ENCODE measurements at places on chromosomes 7 and 10.

DNA sequence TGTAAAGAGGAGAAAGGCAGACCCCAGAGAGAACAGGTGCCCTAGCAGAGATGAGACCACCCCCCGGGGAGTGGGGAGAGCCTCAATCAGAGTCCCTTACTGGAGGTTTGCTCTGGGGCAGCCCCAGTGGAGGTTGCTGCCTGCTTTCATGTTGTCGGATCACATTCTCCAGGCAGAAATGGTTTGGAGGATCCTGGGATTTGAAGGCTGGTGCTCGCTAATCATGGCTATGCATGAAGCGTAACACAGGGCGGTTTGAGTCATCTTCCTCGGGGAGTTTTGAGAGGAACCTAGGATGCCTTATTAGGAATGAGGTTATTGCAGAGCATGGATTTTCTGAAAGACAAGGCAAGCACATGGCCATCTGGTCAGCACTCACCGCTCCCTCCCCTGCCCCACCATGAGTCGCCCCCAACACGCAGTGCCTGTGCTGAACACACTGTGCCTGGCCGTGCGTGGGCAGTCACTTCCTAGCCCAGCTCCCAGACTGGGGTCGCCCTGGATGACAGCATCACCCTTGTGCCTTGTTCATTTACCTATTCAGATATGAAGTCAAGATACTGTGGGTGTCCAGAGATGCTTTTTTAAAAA lies 319.9 kb downstream of the DPP6 start:
- DNase-seq: no peak

- no peak for DNase-seq
Measured at GRCh38 chr10:90302758-90303481, 554.9 kb downstream of the HTR7 start.

DNA sequence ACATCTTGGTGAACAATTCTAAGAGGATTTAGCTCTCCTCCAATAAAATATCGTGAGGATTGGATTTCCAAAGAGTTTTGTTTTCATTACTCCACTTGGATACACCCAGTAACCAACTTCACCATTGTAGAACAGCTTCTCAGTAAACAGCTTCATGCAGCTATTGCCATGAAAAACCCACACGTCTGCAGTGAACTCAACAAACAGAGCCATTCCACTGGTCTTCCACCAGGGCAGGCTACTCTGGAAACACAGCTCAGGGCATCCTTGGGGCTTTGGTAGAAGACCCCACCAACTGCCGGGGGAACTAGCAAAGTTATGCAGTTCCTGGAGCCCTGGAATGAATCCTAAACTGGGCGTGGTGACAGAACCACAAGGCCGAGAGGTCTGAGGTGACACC lies 77.4 kb downstream of the CALN1 start:
- DNase-seq: no peak

GRCh38 chr10:125629758-125630376 lies 53.1 kb downstream of the TEX36 start:
- DNase-seq: no peak

DNA sequence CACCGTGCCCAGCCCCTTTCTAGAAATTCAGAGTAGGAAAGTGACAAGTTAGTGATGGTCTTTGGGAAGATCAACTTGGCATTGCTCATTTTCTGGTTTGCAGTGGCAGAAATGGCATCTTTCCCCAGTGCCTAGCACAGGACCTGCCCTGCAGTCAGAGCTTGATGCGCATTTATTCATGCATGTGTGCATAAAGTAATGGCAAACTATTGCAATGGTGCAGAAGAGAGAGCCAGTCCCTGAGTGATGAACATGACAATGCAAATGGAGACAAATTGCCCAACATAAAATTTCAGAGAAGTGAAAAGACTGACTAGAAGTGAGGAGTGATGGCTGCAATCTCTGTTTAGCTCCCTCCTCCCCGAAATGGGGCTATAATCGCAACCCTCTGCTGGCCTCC lies 268.2 kb downstream of the CCSER2 start:
- DNase-seq: no peak

DNA sequence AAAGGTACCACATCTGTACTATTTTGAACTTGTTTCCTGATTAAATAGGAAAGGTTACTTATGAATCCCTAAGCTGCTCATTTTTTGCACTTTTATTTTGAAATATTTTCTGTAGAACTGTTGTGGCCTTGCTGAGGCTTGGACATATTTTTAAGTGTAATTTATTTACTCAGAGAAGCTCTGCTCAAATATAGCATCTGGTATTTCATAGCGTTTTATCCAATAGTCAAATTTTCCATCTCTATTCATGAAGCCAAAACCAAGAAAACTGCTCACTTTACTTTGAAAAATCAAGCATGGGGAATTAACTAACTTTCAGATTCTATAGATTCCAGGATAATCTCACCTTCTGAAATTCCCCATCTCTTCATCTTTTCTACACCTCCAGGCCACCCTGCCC lies 6.6 kb upstream of the FAM3C start:
- no peak for DNase-seq

DNA sequence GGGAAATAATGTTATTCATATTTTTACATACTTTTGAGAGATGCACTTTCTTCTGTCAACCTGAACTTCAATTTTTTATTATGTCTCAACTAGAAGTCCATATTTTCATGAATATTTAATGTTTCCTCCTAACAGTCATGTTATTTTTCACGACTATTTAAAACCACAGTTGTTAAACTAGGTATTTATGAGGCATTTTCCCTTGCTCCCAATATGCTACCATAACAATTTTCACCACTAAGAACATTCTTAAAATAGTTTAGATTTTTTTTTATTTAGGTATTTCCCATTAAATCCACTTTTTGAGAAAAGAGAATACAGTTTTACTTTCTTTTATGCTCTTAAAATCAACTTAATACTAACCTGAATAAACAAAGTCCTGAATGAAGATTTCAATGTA lies 89.4 kb downstream of the JAZF1 start:
- DNase-seq: no peak

GRCh38 chr7:48381571-48381970 lies 210.3 kb downstream of the ABCA13 start:
- DNase-seq: no peak

DNA sequence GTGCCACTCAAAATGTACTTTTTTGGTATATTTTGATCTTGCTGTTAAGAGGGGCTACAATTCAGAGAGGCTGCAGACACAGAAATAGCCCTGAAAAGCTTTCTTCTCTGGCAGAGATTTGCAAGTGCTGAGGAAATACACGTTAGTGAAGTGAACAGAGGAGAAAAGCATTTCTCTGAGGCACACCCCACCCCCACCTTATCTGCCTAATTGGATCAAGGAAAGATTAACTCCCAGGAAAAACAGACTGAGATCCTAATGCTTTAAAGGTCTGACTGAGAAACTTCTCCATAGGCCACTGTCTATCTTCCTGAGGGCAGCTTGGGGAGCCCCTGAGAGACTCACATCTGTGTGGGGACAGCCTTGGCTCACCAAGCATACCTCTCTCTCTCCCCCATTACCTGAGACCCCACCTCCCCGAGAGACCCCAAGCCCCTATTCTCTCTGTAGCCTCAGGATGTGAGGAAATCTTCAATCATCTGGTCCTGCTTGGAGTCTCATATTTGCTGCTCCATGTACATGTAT lies 14.8 kb upstream of the AKR1C3 start:
- no peak for DNase-seq

DNA sequence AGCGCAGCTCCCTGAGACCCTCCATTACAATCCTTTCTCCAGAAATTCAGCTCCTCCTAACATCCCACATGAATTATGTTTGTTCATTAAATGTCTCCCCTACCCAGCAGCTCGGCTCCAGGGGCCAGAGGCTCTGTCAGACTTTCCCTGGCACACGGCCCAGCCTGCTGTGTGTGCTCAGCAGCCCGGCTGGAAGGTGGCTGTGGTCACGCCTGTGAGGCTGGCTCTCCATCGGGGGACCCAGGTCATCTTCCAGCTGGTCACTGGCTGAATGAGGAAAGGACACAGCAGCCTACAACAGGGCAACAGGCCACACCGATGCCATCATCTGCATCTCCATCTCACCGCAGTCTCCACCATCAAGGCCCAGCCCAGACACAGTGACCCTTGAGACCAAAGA lies 219.8 kb downstream of the MAD1L1 start:
- no peak for DNase-seq

- no peak for DNase-seq
Measured at GRCh38 chr7:142338633-142339501, 81.0 kb upstream of the PRSS58 start.

DNA sequence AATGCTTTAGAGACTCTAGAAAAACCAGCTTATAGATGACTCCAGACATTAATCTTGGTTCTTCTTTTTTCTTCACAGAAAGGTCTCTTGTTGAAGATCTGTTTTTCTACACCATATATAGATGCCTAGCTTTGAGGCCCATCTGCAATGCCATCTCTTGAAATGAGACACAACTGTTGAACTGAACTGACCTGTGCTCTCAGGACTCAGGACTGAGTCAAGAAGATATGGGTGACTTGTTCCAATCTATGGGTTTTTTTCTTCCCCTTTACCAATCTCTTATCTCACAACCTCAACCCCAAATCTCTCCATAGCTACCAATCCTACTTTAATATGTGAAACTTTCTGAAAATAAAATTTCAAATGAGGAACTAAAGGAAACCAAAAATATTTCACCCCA lies 194.7 kb downstream of the SNX13 start:
- no peak for DNase-seq

- DNase-seq: no peak
Measured at GRCh38 chr10:79084972-79085597, 16.3 kb downstream of the ZMIZ1 start.

- DNase-seq: no peak
Measured at GRCh38 chr7:114312649-114313048, 102.0 kb upstream of the FOXP2 start.

- no peak for DNase-seq
Measured at GRCh38 chr7:29976266-29976665, 13.3 kb downstream of the SCRN1 start.

GRCh38 chr7:98119256-98119918 lies 12.7 kb downstream of the LMTK2 start:
- DNase-seq: no peak

DNA sequence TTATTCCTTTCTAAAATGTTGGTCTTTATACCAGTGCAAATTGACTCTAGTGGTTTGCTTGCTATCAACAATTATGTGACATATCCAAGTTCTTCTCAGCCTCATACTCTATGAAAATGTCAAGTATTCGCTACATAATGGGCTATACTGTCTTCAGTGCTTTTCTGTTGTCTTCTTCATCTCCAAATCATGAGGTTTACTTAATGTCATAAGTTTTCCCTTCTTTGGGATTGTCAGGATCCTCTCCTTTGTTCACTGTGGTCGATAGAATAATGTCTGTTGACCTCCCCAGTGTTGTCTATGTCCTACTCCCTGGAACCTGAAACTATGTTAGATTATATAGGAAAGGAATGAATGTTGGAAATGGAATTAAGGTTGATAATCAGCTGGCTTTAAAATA lies 16.4 kb upstream of the RALA start:
- no peak for DNase-seq

DNA sequence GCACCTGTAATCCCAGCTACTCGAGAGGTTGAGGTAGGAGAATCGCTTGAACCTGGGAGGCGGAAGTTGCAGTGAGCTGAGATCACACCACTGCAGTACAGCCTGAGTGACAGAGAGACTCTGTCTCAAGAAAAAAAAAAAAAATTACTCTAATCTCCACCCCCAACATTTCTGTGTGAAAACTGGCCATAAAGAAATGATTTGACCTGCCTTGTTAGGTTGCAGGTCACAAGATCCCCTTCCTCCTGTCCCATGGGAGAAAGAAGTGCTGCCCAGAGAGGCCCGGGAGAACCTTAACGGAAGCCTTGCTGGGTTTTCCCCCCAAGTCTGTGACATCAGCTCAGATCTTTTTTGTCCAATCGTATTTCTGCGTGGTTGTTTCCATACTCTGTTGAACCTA lies 8.7 kb upstream of the CALHM1 start:
- DNase-seq: no peak

- no peak for DNase-seq
Measured at GRCh38 chr10:28496481-28496961, 36.4 kb upstream of the WAC start.

GRCh38 chr7:55060636-55061022 lies 41.8 kb downstream of the EGFR start:
- DNase-seq: no peak

DNA sequence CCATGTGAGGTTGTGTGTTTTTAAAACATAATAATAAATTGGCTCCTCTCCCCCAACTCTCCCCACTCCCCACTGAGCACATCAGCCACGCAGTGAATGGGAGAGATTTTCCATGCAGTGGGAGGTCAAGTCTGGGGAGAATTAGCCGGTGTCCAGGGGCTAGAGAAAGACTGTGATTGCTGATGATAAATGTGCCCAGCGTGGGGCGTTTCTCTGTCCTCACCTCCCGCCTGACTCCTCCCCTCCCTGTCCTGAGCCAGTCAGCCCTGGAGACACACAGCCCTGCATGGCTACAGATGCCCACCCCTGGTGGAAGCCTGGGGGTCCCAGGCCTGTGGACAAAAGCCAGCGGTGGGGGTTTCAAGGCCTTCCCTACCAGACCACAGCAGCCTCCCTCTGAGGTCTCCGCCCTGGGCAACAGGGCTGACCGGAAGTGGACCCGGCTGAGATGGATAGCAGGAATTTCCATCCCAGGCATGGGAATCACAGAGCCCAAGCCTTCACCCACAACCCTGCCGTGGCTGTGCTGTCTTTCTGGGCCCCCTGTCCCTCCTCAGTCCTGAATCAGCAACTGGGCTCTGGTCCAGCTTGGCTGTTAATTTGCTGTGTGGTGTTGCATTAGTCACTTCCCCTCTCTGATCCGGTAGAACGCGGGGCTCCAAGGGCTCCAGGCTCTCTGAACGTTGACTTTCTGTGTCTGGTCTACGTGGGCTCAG lies 46.8 kb upstream of the SLC29A3 start:
- no peak for DNase-seq

- no peak for DNase-seq
Measured at GRCh38 chr10:64444564-64444963, 923.4 kb downstream of the REEP3 start.

GRCh38 chr10:103479135-103479534 lies at the start of gene CALHM3:
CALHM3 (minus strand) TSS chr10:103479240; CDS start chr10:103479032, 208 bp downstream.
- DNase-seq: no peak

DNA sequence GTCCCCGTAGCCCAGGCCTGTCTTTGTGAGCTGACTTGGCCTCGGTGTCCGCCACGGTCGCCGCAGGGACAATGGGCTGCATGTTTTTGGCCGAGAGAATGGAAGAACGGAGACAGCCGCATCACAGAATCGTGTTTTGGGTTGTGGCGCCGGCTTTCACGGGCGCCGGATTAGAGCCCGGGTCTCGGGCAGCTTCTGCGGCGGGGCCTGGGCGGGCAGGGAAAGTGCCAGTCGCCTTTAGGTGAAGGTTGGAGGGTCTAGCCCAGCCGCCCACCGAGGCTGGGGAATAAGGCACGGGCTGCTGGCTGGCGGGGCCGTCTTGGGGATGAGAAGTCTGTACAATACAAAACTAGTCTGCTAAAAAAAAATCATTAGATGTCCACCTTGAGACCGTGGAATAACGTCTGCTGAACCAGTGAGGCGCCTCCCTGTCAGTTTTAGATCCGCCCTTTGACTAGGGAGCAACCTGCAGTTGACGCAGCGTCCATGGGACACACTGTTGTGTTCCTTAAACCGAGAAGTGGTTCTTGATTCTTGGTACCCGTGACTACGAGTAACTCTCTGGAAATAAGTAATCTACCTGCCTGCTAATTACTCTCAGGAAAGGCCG lies 577 bp downstream of the DNAJB9 start:
- peak; percentile 19 for DNase-seq

Measured in activated CD4-positive, alpha-beta T cell treated with anti-CD3 and anti-CD28 coated beads for 1 hour (primary cell).